ENCODE measurements at places on chromosomes 16 and 17. TPM values are rescaled to one million over a fixed set of nuclear protein-coding genes. Genes with fewer than 3 reads are reported as not detected.

The KCNJ18 gene
- not detected for total RNA-seq

The RNF157 gene
- total RNA-seq = 0.27 TPM

The IL32 gene
- 0.54 TPM for total RNA-seq

The TMC8 gene
- 75.1 TPM for total RNA-seq

The GALK1 gene
- 57.1 TPM for total RNA-seq

The TAF1C gene
- 45.5 TPM for total RNA-seq

The RUNDC3A gene
- total RNA-seq = 1.6 TPM

The UMOD gene
- total RNA-seq = not detected

The VAT1L gene
- not detected for total RNA-seq

The CCL5 gene
- total RNA-seq = 1.3 TPM

The SKAP1 gene
- 4.8 TPM for total RNA-seq

The ATP2C2 gene
- total RNA-seq = under 0.01 TPM

The PRKCA gene
- 0.54 TPM for total RNA-seq

The HSD3B7 gene
- total RNA-seq = 19.9 TPM

The ZG16B gene
- 4.3 TPM for total RNA-seq

The NRN1L gene
- 0.27 TPM for total RNA-seq

The FAM171A2 gene
- 9.2 TPM for total RNA-seq

The GAS7 gene
- 16.2 TPM for total RNA-seq

The SLC5A11 gene
- under 0.01 TPM for total RNA-seq

The CHD9NB gene
- total RNA-seq = not detected

The B4GALNT2 gene
- not detected for total RNA-seq

The E4F1 gene
- total RNA-seq = 52.0 TPM

The TMEM114 gene
- not detected for total RNA-seq

The KRTAP4-3 gene
- total RNA-seq = not detected

The FOXL1 gene
- total RNA-seq = under 0.01 TPM

The CMTM2 gene
- 0.54 TPM for total RNA-seq

The MYH8 gene
- total RNA-seq = not detected

The KRT25 gene
- total RNA-seq = not detected

The RAB37 gene
- total RNA-seq = 79.7 TPM

The KRT39 gene
- total RNA-seq = under 0.01 TPM

The SMPD3 gene
- total RNA-seq = 0.54 TPM

The PITPNM3 gene
- 0.54 TPM for total RNA-seq

The FAM20A gene
- total RNA-seq = 0.27 TPM

The BLMH gene
- total RNA-seq = 50.6 TPM

The FN3K gene
- 2.7 TPM for total RNA-seq

The CD300E gene
- total RNA-seq = 0.54 TPM

The PYDC1 gene
- not detected for total RNA-seq

The CCL1 gene
- total RNA-seq = not detected

The TOP2A gene
- total RNA-seq = 2.4 TPM

The C16orf86 gene
- total RNA-seq = 15.9 TPM

The BTBD17 gene
- total RNA-seq = under 0.01 TPM

The LITAFD gene
- not detected for total RNA-seq

The TEX14 gene
- total RNA-seq = 0.27 TPM
